ENCODE measurements at places on chromosomes 11 and 22.
A peak's percentile ranks its signal among the peaks of the same experiment; 100 is the strongest.

GRCh38 chr22:19688301-19689290 is 25.7 kb upstream of the SEPTIN5 start:
- no peak for ATAC-seq

DNA sequence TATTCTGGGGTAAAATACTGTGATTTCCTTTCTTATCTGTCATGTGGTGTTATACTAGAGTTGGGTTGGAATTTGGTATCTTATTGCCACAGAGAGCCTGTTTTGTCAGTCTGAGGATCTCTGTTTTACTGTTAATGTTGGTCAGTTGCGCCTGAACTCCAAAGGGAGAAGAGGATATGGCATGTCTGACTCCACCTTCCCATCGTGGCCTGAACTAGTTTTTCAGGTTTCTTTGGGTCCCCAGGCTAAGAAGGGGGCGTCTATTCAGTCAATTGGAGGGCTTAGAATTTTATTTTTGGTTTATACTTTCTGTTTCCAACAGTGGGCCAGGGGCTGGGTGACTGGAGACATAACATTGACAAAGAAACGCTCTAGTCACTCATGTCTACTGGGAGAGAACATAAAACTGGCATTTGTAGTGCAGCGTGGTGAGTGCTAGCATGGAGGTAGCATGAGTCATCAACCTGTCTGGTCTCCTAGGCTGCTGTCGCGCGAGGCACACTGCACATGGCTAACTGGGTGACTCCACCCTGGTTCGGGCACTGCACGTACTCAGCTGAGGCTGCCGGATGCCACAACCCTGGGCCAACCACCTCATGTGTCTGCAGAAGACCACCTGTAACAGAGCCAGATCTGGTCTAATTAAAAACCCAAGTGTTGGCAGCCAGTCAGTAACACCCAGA is 120.1 kb upstream of the OR9Q1 start:
- ATAC-seq = peak; percentile 79

- ATAC-seq = peak; percentile 61
Measured at GRCh38 chr22:37020192-37020479, 594 bp downstream of the MPST start.

GRCh38 chr22:49034836-49035817 is 792.5 kb downstream of the BRD1 start:
- no peak for ATAC-seq

GRCh38 chr22:26777156-26777801 is 119.9 kb downstream of the MIAT start:
- no peak for ATAC-seq

DNA sequence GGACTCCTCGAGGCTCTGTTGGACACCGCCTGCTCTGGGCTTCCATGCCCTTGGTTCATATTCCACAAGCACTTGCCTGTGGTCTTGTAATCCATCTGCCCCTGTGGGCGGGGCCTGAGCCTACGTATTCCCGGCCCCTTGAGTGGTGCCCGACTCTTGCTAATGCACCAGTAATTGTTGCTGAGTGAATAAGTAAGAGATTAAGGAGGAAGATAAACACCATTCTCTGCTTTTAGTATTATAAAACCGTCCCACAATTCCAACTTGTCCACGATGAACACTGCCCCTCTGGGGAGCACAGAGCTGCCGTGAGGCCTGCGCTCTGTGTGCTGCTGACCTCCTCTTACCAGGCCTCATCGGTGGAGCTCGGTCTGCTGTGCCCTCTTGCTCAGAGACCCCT is 50.3 kb downstream of the MICAL2 start:
- ATAC-seq = peak; percentile 23

- no peak for ATAC-seq
Measured at GRCh38 chr11:126082251-126083109, 19.8 kb upstream of the CDON start.

DNA sequence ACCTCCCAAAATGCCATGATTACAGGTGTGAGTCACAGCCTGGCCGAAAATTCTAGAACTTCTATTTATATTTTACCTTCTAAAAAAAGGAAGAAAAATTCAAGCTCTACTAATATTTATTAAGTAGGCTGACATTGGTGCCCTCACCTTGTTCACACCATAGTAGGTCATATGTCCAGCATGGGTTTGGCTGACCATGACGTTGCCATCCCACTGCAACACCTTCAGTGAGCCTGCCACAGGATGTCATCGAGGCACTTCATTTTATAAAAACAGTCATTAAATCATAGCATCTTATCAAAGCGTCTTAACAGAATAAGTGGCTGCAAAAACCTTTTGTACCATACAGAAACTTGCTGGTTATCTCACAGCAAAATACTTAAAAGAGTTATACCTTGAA is 58.3 kb downstream of the LRRC32 start:
- no peak for ATAC-seq

DNA sequence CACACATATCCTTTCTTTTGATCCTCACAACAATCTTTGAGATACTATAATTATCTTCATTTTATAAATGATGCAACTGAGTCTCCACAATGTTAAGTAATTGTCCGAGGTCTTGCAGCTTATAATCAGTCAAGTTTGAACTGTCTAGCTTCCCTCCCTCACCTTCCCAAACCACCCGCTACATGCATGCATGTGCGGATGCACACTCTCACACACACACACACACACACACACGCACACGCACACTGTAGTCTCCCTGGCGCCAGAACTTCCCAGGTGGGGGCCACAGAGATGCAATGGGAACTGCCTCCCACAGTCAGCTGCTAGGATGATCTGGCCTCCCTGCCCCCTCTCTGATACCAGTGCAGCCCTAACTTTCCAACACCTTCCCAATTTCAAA is 501.3 kb downstream of the BUD13 start:
- no peak for ATAC-seq

DNA sequence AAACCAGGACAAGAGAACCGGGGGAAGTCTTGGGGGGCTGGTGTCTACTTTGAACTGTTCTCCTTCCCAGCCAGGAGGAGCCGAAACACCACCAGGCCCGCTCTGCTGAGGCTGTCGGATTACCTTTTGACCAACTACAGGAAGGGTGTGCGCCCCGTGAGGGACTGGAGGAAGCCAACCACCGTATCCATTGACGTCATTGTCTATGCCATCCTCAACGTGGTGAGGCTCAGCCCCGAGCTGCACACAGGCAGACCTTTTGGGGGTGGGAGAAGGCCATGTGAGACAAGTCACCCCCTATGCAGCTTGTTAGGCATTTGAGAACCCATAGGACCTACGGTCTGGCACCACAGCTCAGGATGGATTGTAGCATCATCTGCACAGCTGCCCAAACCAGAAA is 2.8 kb downstream of the HTR3A start:
- ATAC-seq = no peak

GRCh38 chr11:28566339-28567089 is 458.3 kb downstream of the METTL15 start:
- ATAC-seq = peak; percentile 99

GRCh38 chr11:125494974-125495725 is 915 bp downstream of the FEZ1 start:
- peak; percentile 84 for ATAC-seq

DNA sequence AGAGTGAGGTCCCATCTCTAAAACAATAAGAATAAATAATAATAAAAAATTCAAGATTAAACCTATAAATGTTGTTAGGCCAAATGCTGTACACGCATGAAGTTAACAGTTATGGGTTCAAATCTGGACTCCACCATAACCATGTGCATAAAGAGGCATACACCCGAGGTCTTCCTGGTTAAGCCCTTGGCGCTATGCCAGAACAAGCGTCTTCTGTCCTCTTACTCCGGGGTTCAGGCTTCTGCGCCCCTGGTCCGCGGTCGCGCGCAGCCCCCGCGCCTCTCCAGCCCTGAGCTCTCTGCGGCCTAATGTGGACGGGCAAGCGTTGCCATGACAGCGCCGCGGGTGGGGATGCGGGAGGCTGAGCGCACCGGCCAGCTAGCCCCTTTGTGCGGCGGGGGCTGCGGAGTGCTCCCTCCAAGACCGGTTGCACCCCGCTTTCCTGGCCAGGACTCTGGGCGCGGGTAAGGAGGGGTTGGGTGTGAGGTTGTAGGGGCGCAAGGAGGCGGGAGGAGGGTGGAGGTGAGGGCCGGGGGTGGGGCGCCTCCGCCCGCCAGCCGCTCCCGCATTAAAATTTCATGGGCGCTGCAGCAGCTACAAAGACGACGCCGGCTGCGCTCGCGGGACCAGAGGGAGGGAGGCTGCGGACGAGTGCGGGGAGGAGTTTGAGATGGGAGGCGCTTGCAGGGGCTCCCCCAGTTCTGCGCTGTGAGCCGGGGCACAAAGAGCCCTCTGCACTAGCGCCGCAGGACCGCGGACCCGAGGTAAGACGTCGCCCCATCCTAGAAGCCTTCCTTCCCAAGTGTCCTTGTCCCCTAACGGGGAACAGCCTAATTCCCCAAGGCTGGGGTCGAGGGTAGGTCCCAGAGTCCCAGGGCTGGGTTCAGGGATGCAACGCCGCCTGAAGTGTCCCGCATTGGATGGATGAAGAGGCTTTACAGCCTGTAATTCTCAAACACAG is at the start of gene MIAT:
MIAT (plus strand) TSS at position 698 of the 961 bp plus-strand sequence.
- peak; percentile 67 for ATAC-seq

DNA sequence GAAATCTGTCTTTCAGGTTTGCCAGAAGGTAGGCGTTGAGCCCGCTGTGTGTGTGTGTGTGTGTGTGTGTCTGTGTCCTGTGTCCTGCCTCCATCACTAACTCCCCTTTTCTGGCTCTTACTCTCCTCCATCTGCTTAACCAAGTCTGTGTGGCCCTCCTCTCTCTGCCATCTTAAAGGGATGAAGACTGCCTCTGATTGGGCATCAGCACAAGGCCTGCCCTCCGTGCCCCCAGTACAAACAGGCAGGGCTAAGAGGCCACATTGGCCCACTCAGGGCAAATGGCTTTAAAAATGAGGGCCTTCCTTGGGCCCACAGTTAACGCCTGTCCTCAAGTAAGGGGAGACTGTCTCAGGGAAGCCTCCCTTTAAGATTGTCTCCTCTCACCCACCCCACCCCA is 10.9 kb downstream of the RCOR2 start:
- ATAC-seq = no peak

GRCh38 chr11:95716266-95716665 is 73.3 kb downstream of the FAM76B start:
- no peak for ATAC-seq

- no peak for ATAC-seq
Measured at GRCh38 chr11:116925050-116925449, 87.6 kb upstream of the APOA1 start.

DNA sequence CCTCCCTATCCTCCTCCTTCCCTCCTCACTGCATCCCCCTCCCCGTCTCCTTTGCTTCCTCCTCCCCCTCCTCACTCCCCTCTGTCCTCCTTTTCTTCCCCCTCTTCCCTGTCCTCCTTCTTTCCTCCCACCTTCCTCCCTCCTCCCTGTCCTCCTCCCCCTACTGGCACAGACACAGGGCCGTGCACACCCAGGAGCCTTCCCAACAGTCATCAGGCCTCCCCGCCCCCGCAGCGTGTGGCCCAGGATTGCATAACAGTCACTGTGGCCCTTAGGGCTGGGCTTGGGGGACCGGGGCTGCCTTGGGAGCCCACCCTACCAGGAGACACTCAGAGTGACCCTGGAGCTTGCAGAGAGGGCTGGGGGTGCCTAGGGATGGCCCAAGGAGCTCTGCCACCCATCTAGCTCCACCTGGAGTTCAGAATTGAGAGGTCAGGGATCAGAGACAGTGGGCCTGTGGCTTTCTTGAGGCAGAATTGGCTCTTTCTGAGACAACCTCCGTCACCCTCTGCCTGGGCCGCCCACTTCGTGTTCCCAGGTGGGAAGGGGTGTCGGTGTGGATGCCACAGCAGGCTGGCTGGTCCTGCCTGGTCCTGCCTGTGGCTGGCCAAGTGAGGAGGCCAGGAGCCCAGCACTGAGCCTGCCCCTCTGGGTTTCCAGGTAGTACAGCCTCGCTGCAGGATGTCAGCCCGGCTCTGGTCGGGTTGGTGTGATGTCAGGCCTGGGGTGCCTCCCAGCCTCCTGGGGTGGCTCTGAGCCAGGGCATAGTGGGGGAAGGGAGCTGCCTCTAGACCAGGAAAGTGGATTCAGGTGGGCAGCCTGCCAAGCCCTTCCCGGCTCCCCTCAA is 1.6 kb downstream of the SPI1 start:
- ATAC-seq = no peak

DNA sequence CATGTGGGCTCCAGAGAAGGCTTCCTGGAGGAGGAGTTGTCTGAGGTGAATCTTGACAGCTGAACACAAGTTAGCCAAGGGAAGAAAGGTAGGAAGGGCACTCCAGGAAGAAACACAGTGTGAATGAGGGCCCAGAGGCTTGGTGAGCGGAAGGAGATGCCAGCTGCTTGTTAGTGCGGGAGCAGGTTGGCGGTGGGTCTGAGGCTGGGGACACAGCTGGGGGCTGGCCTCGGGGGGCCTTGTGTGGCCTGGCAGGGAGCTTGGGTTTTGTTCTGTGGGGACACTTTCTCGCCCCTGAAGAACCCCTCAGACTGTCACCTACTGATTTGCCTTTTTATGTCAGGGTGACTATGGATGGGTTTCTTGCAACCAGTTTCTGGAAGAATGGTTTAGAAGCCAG is 160.0 kb downstream of the ST3GAL4 start:
- no peak for ATAC-seq

DNA sequence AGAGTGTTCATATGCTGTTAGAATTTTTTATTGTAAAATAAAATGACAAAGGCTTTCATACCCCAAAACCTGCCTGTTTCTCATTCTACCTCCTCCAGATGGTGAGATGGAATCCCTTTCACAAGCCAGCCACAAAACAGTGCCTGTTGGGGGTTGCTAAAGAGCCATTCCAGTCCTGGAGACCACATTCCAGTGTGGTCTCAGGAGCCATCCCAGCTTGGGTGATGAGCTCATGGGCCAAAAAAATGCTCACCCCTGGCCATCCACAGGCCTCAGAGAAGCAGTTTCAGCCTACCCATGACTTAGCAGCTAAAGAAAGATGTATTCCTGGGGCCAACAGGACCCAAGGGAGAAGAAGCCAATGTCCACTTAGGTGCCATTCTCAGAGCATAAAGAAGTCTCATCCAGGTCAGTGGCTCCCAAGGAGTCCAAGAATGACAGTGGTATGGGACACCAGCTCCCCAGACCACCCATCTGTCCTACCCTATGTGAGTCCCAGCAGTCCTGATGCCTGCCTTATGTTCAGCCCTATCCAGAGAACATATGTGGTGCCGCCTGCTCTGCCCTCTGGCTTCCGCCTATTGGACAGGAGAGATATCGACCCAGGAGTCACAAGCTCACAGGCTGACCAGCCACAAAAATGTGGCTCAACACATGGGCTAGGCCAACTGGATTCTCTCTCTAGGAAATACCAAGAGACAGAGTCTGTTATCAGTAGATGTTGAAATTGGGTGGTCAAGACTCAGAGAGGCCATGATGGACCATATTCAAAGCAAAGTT is 26.4 kb downstream of the C11orf91 start:
- ATAC-seq = no peak

GRCh38 chr11:645536-645935 is 8.5 kb downstream of the DRD4 start:
- no peak for ATAC-seq

- no peak for ATAC-seq
Measured at GRCh38 chr22:17980015-17980590, 44.3 kb downstream of the MICAL3 start.

GRCh38 chr11:69986440-69986787 is 91.7 kb upstream of the ANO1 start:
- no peak for ATAC-seq

- no peak for ATAC-seq
Measured at GRCh38 chr11:33321422-33321821, 64.2 kb downstream of the HIPK3 start.

- ATAC-seq = no peak
Measured at GRCh38 chr22:38315823-38316363, 1.3 kb downstream of the CSNK1E start.

GRCh38 chr11:106473089-106473722 is 395.7 kb downstream of the AASDHPPT start:
- peak; percentile 37 for ATAC-seq
